ENCODE measurements at places on chromosomes 1 and 21.

GRCh38 chr1:63870152-63870551 lies 96.3 kb downstream of the ROR1 start:
- DNase-seq = no peak

DNA sequence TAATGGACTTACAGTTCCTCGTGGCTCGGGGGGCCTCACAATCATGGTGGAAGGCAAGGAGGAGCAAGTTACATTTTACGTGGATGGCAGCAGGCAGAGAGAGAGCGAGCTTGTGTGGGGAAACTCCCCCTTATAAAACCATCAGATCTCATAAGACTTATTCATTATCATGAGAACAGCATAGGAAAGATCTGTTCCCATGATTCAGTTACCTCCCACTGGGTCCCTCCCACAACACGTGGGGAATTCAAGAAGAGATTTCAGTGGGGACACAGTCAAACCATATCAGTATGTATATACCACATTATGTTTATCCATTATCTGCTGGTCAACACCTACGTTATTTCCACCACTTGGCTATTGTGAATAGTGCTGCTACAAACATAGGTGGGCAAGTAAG lies 352.3 kb upstream of the B3GALT2 start:
- no peak for DNase-seq

DNA sequence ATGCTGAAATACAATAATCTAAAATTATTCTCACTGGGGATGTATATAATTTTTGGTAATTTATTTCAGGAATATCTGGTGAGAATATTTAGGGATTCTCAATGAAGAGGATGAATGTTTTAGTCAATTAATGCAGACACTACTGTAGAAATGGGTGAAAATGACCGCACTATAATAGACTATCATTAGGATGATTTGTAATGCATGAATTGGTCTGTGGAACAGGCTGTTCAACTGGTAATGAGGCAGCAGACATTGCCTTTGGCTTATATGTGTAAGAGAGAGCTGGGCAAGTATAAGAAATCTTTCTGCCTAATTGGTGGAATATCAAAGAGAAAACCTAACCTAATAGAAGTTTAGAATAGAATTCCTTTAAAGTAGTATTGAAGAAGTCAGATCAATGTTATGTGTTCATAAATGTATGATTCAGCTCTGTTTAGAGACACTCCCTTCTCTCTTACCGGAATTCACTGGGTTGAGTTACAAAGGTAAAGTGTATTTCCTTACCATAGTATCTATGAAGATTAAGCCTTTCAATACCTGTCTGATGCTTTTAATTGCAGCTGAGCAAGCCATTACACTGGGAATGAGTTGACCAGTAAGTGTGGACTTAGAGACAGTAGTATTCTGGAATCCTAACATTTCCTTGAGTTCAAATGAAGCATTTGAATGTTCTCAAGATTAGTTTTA lies 274.5 kb downstream of the S1PR1 start:
- DNase-seq = no peak

GRCh38 chr1:232853994-232854797 lies 49.0 kb downstream of the MAP10 start:
- DNase-seq = no peak

GRCh38 chr1:152855661-152856060 lies 4.1 kb upstream of the LCE7A start:
- DNase-seq = no peak

GRCh38 chr1:81313289-81313688 lies 487.4 kb upstream of the ADGRL2 start:
- no peak for DNase-seq

DNA sequence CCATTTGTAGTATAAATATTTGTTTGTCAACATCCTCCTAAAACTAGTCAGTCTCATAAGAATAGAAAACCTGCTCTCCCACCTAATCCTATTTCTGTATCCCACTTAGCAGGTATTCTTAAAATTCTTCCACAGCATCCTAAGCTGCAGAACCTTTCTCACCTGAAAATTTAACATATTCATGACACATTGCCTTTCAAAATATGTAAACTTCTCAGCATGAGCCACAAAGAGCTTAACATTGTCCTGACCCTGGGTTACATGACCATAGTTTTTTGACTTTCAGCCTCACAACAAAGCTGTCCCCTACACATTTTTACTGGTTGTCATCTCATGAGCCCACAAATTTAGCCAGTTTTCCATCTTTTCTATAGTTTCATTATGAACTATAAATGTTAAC lies 712.1 kb downstream of the LTN1 start:
- DNase-seq = no peak

GRCh38 chr1:109632671-109633346 lies 13.2 kb downstream of the AMPD2 start:
- peak; percentile 37 for DNase-seq

GRCh38 chr1:19878637-19878985 lies 3.6 kb upstream of the OTUD3 start:
- peak; percentile 15 for DNase-seq

GRCh38 chr1:45491487-45492260 lies 711 bp upstream of the TESK2 start:
- DNase-seq = no peak

DNA sequence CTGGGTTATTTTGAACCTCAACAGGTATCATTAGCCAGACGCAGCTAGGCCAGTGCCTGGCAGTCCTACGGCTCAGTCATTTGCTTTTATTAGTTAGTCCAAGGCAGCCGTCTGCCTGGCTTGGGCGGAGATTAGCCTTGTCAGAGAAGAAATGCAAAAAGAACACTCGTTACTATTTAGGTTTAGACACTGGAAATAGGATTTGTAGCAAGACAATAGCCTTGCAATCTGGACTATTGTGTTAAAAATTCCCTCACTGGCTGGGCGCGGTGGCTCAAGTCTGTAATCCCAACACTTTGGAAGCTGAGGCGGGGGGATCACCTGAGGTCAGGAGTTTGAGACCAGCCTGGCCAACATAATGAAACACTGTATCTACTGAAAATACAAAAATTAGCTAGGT lies 11.0 kb upstream of the PRKCZ start:
- no peak for DNase-seq

DNA sequence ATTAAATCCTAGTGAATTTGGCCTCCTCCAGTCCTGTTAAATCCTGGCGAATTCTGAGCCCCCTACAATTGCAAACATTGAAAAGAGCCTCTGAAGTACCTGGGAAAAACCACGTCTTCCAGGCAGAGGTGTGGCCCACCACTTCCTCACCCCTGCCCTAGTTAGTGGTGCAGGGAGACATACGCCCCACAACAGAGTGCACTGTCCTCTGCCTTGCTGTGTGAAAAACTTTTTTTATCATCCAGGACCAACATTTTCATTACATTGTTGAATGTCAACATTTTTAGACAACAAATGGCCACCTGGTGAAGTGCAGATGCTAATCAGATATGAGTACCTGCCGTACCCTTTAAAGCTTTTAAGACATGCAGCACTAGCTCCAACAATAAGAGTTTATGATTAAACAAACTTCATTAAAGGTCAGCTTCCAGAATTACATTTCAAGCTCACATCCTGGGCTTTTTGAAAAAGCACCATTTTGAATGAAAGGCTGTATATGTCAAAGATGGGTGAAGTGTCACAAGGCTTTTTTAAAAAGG lies 13.6 kb upstream of the TMPRSS2 start:
- DNase-seq = no peak

GRCh38 chr1:218852527-218852926 lies 321.2 kb upstream of the LYPLAL1 start:
- DNase-seq = no peak

DNA sequence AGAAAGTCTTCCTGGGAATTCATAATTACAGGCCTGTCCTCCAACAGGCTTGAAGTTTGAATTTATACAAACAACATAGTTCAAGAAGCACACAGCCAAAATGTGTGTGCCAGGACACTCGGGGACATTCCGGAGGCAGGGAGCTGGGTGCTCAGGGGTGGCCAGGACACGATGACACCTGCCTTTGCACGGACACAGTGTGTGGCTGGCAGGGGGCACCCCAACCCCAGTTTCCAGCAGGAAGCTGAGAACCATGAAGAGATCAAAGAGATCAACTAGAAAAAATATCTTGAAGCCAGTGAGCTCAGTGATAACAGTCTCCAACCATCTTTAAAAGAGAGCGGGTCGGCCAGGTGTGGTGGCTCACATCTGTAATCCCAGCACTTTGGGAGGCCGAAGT lies 32.5 kb upstream of the TRAPPC10 start:
- DNase-seq = no peak

DNA sequence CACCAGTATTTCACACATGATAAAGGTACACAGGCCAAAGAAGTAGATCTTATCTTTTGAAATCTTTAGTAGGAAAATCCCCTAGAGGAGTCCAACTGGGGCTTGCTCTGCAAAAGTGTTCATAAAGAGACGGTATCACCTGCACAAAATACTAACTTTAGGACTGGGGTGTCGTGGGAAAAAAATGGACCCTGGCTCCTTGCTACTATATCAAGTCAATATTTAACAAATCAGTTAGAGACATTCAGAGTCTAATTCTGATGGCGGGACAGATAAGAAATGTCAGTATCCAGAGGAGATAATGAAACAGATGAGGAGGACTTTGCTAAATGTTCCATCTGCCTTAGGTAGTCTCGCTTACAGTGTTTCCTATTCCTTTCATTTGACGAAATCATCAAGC lies 25.6 kb upstream of the CNN3 start:
- no peak for DNase-seq

- peak; percentile 3 for DNase-seq
Observed at GRCh38 chr1:176338877-176339276, 124.1 kb upstream of the PAPPA2 start.

DNA sequence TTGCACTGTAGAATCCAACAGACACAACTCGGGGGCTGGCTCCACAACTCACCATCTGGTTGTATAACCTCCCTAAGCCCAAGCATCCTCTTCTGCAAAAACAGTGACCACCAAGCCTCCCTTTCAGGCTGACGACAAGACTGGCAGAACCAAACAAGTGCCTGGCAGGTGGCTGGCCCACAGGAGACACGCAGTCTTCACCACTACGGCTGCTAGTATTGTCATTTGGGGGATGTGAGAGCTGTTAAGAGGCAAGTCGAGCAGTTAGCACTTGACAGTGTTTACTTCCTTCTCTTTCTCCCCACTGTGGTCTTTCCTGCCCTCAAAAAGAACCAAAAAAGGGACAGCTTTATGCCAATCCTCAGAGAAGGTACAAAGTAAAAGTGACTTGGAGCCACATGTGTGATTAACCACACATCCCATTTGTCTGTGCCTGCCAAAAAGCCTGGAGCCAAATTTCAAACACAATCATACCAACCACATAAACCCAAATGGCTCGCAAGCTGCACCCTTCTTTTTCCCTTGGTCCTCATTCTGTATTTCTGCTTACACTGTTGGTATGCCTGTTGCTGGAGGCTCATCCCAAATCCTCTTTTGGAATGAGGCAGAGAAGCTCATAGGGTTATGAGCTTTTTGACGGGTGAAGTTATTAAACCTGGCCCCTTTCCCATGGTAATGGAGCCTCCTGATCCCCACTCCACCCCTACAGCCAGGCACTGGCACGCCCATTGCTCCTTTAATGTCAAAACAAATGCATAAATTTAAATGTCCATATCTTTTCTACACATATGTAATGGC lies 94.1 kb downstream of the TGFBR3 start:
- DNase-seq = no peak

DNA sequence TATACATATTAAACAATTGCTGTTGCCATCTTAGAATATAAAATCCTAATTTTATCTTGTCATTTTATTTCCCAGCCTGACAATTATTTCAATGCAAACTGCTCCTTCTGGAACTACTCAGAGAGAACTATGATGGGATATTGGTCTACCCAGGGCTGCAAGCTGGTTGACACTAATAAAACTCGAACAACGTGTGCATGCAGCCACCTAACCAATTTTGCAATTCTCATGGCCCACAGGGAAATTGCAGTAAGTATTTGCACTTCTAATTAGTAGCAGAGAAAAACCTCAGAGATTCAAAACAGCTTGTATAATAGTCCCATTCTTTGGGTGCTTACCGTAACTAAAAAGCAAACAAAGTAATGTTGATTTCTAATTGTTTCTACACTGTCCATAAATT lies 167.2 kb downstream of the ADGRL2 start:
- no peak for DNase-seq

- DNase-seq = peak; percentile 16
Observed at GRCh38 chr1:51491166-51491981, 27.7 kb downstream of the EPS15 start.

- no peak for DNase-seq
Observed at GRCh38 chr1:147622731-147623130, 47.6 kb downstream of the ACP6 start.

DNA sequence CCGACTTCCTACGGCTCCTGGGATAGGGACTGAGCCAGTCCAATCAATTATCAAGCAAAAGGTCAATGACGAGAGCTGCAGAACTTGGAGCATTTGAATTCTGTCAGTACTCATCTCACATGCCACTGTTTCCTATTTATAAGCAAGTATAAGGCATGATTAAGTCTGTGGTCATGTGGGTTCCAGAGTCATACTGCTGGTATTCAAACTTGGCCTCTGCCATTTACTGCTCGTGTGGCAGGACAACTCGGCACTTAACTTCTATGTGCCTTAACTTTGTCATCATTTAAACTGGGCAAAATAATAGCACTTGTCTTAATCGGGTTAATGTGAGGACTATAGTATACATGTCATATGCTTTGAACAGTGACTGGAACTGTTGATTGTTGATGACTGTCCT lies 44.9 kb upstream of the TNFSF18 start:
- DNase-seq = no peak

GRCh38 chr1:222006715-222007114 lies 264.8 kb upstream of the DUSP10 start:
- DNase-seq = no peak

DNA sequence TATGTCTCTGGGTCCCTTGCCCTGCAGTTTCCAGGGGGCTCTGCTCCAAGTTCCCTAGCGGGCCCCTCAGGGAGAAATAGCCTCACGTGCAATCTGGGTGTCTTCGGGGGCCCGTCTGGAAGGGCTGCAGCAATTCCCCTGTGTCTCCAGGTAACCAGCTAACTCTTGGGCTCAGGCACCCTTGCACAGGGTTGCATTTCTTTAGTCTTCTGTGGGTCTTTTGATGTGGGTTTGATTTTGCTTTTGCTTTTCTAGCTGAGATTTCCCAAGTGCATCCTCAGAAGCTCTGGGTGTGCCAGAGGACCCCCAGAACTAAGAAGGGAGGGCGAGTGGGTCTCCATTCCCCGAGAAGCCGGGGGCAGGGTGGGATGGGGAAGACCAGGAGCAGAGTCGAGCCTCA lies 75.7 kb downstream of the SPSB1 start:
- DNase-seq = no peak

- no peak for DNase-seq
Observed at GRCh38 chr1:199308349-199308846, 669.6 kb downstream of the PTPRC start.

- no peak for DNase-seq
Observed at GRCh38 chr1:95793893-95794292, 559.9 kb downstream of the RWDD3 start.

DNA sequence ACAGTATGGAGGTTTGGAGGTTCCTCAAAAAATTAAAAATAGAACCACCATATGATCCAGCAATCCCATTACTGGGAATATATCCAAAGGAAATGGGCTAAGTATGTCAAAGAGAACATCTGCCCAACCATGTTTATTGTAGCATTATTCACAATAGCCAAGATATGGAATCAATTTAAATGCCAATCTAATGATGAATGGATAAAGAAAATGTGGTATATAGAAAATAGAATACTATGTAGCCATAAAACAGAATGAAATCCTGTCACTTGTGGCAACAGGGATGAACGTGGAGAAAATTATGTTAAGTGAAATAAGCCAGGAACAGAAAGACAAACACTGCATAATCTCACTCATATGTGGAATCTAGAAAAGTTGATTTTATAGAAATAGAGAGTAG lies 201.7 kb upstream of the AJAP1 start:
- peak; percentile 4 for DNase-seq
